ENCODE measurements at places on chromosomes 7 and 10.

- DNase-seq, result no peak
These were observed 440 bp upstream of the TCAF1 start for GRCh38 chr7:143902332-143902899.

- no peak for DNase-seq
These were observed 18.6 kb downstream of the PPP1R3C start for GRCh38 chr10:91614225-91614624.

- DNase-seq, result no peak
These were observed 1252.3 kb downstream of the TYW1 start for GRCh38 chr7:68248973-68249372.

DNA sequence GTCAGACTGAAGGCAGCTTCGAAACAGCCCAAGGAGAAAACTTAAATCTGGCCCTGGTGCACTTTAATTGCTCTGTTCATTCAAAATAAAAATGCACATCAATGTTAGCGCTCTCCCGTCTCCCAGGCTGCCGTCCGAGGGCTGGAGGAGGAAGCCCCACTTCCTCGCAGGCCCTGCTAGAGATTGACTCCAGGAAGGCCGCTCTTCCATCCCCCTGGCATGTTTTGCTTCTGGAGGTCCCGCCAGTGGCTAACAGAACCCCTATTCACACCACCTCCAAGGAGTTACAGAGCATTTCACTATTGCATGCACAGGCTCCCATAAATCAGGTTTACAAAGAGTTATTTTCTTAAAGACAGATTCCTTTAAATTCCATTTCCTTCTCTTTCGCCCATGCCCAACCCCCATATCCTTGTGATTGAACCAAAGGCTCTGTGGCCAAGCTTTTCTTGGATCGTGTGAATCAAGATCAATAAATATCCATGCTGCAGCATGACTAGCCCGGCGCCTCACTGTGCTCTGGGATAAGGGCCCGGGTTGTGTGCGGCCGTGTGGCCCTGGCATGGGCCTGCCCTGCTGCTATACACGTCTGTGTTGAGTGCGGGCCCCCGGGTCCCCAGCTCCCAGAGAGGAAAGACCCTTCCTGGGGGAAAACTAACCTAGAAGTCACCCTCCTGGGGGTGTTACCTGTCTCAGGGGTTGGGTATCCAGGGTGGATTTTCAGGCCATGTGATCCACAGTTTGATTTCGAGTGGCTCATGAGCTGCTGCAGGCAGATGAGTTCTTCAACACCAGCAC, 118.7 kb upstream of the GDF10 start:
- no peak for DNase-seq

- no peak for DNase-seq
These were observed 94.0 kb downstream of the ADARB2 start for GRCh38 chr10:1643161-1643907.

GRCh38 chr10:60955957-60956425, 12.0 kb upstream of the RHOBTB1 start:
- no peak for DNase-seq

DNA sequence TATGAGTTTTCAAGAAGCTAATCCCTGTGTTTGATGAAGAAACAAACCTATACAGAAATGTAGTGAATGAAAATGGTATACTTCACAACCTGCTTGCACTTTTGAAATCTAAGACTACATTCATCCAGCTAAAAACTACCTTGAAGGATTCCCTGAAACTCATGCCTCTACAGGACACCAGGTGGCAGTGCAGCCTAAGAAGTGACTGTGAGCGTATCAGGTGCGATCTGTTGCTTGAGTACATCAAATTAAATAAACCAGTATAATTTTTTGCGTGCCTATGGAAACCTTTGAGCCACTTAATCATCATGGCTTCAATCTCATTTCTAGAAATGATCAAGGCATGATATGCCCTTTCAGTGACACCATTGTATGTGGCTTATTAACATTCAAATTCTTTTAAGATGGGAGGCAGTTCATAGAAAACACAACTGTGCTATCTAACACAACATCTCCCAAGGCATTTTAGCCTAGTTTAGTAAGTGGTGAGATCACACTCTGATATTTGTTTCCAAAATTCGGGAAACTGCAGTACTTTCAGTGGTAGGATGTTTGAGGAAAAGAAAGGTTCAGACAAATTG, 57.4 kb downstream of the PPP1R17 start:
- DNase-seq, result peak; percentile 11

- no peak for DNase-seq
These were observed 34.0 kb downstream of the GPRIN2 start for GRCh38 chr10:46522295-46523118.

DNA sequence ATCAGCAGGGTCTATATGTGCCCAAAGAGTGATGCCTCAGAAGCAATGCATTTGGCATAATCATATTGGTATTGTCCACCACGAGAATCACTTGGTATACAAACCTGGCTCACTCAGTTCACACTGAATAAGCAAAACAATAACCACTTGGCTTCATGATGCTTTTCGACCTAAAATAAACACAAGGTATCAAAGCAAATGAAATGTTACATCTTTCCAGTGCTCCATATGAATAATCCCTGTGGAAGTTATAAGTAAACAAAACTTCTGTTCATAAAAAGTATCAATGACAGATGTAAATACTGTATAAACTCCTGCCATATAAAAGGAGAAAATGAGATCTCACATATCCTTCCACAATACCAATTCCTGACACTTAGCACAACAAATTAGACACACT, 29.8 kb upstream of the EBLN1 start:
- DNase-seq, result no peak

DNA sequence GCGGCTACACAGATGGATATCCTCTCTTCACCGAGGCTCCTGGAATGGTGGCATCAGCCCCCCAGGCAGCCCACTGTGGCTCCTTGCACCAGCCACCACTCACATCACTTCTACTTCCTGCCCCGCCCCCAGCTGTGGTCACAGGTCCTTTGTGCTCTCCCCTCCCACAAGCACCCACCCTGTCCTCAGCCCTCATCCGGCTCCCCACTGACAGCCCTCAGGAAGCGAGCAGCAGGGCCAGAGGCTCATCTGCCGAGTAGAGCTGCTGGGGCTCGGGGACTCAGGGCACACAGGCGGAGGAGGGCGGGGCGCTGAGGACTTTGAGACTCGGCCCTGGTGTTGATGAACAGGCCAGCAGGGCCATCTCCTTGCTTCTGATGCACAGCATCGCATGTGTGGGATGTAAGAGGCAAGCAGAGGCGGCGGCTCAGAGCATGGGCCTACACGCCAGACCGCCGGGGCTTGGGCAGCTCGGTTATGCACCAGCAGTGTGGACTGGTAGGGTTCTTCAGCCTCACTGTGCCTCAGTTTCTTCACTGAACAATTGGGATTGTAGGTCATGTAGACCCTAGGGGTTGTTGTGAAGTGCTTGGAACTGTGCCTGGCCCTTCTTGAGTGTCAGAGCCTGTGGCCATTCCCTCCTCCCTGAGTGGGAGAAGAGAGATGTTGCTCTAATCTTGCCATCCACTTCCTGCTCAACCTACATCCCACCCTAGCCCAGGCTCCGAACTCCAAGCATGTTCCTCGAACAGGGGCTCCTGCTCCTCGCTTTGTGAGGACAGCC, at the start of gene PRF1:
Gene PRF1 (minus strand): TSS at position 77 of the 784 bp plus-strand sequence. CDS start 1,839 bp downstream, outside the sequence.
- DNase-seq, result no peak

DNA sequence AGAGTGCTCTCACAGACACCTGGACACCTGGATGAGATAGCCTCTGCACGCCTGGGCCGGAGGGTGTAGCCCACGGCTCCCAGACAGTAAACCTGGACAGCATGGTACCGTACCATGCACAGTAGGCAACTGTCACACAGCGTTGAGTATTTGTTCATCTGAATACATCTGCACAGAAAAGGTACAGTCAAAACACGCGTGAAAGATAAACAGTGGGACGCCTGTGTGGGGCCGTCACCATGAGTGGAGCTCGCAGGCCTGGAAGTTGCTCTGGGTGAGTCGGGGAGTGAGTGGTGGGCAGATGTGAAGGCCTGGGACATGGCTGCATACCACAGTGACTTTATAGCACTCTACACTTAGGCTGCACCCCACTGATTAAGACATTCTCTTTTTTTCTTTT, 280.0 kb upstream of the SHH start:
- DNase-seq, result no peak

GRCh38 chr10:132616170-132616995, 78.8 kb downstream of the INPP5A start:
- no peak for DNase-seq

DNA sequence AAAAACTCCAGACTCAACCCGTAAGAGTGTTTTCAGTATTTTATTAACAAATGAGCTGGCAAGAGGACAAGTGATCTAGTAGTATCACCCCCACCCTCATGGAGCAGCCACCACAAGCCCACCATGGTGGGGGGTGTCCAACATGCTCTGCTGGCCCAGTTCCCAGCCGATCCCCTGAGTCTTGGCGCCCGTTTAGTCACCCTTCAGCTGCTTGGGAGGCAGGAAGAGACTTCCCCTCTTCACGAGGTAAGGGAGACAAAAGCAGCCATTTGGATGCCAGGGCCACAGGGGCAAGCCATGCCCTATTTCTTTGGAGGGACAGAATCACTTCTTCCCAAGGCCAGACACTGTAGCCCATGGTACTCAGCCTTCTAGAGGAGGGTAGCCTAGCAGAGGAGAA, 54.1 kb downstream of the NOD1 start:
- no peak for DNase-seq

DNA sequence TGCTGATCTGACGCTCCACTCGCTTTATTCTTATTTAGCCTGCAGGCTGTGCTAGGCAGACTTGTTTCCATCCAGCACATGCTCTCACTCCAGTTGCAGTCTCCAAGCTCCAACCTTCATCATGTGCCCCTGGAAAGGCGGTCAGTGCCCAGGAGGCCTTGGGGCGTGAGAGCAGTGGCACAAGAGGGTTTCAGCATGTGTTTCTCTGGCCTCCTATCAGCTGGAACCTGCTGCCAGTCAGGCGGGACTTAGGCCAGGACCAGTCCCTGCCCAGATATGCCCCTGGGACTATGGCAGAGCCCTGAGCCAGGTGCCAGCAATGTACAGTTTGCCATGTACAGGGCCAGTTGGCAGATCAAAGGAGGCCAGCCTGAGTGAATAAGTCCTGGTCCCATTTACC, 330.2 kb upstream of the FZD1 start:
- no peak for DNase-seq

- no peak for DNase-seq
These were observed 60.3 kb upstream of the RAB11FIP2 start for GRCh38 chr10:118107040-118107439.

DNA sequence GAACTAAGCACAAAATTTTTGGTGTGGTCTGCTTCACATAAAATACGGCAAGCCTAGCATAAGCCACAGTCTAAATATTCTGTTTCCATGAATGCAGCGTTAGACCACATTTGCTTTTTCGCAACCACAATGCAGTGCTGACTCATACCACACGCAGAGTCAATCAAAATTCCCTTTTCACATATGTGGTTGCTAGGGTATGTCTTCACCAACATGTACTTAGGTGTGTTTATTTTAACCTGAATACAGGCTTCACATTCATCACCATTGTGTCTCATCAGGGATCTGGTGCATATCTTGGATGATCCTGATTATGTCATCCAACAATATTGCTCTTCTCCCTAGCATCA, 90.8 kb downstream of the CHN2 start:
- no peak for DNase-seq

- no peak for DNase-seq
These were observed 233.8 kb downstream of the C7orf25 start for GRCh38 chr7:42677751-42678699.

DNA sequence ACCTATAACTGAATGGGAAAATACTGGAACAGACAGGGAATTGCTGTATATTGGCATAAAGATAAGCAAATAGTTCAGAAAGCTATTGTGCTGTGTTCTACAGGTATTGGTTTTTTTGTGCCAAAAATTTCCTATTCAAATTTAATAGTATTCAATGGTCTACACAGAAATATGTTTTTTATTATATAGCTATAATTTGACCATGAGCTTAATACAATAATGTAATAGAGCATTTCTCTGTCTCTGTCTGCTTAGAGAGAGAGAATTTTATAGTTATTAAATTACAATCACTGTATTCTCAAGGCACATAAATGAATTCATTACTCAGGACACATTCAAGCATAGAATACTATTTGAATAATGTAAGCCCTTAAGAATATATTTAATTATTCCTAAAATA, 62.3 kb upstream of the FZD8 start:
- DNase-seq, result no peak

- no peak for DNase-seq
These were observed 3.7 kb downstream of the NPC1L1 start for GRCh38 chr7:44537442-44537841.

- no peak for DNase-seq
These were observed 228.8 kb downstream of the TMEM178B start for GRCh38 chr7:141302617-141303016.

DNA sequence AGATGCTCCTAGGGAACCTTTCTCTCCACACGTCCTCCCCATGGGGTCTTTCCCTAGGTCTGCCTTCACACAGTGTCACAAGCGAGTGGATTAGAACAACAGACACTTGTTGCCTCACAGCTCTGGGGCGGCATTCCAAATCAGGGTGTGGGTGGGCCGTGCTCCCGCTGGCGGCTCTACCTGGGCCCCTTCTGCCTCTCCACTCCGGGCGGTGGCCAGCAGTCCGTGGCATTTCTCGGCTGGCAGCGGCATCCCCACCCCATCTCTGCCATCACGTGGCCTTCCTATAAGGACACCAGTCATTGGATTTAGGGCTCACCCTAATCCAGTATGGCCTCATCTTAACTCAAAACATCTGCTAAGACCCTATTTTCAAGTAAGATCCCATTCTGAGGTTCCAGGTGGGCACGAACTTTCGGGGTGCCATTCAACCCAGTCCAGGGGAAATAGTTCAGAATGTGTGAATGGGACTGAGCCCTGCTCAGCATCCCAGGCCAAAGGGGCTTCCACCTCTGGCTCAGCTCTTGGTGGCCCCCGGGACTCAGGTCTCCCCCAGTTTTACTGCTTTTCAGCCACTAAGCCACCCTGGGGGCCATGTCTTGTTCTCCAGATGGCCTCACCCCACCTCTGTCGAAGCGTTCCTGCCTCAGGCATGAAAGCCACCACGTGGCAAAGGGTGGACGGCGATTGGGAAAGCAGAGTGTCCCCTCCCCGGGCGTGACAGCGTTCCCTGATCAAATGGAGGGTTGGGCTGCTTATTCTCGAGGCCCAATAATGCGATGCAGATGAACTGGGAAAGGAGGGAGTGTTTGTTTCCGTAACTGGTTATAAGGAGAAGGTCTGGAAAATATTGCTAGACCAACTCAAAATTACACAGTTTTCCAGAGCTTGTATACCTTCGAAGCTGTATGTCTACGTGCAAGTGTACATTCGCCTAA, 350.0 kb downstream of the GLRX3 start:
- DNase-seq, result no peak

GRCh38 chr10:59677253-59677831, 32.3 kb downstream of the SLC16A9 start:
- no peak for DNase-seq

DNA sequence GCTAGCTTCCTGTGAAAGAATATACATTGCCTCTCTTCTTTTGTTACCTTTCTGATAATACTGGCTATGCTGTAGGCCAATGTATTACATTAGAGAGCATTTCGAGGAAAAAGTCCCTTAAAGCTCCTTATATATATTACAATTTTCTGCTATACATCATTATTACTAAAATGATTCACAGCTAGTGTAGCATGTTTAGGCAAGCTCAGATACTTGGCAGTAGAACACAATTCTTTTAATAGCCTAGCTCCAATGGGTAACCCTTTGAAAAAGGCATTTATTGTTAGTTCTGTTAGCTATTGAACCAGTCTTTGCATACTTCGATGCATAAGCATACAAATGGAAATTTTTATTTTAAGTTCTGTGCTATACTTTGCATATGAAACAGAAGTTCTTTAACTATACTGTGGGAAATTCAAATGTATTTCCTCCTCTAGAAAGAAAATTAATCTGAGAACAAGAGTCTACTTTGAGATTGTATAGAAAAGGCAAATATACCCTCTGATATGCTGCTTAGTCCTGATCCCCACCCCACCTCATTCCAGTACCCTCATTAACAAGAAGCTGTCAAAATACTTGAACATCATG, 55.6 kb upstream of the SKAP2 start:
- no peak for DNase-seq
